ENCODE measurements at places on chromosomes 5 and 9. TPM values are rescaled to one million over a fixed set of nuclear protein-coding genes. Genes with fewer than 3 reads are reported as not detected.

IFNA2 gene
- not detected for total RNA-seq

ABCA1 gene
- total RNA-seq, result 4.2 TPM

MEIKIN gene
- not detected for total RNA-seq

DNM1 gene
- total RNA-seq, result 85.8 TPM

GPR151 gene
- not detected for total RNA-seq

GRCh38 chr9:130689937-130690700 lies 3.5 kb upstream of the EXOSC2 start:
- no peaks in the 10 kb centered on the region for H3K4me1 ChIP-seq
- no peaks in the 10 kb centered on the region for H3K36me3 ChIP-seq
- H3K27me3 ChIP-seq, result no peaks in the 10 kb centered on the region
- peak overlapping the region; percentile 26 for H3K27ac ChIP-seq
- DNase-seq, result no peak

- H3K4me3 ChIP-seq, result no peak overlapping the region
- H3K27ac ChIP-seq, result no peak overlapping the region
- no peaks in the 10 kb centered on the region for H3K36me3 ChIP-seq
- H3K27me3 ChIP-seq, result no peaks in the 10 kb centered on the region
- peak; percentile 51 for DNase-seq
- H3K4me1 ChIP-seq, result no peaks in the 10 kb centered on the region
These were observed 28.8 kb downstream of the EPB41L4A start for GRCh38 chr5:112390327-112390726.

DNA sequence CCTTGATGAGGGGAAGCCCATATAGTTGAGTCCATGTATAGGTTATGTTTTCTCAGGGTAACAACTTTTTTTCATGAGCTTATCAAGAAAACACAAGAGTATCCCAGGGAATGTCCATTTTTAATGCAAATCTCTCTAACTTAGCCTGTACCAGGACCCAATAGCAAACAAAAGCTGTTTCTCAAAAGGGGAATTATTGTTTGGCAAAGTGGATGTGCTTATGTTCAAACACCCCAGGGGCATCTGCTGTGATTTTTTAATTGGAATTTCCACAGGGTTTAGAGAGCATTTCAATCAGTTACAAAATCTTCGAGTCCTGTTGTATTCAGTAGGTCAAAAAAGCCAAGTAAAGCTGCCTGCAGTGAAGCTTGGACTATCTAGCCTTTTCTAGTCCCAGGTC lies 33.4 kb upstream of the CSNK1G3 start:
- H3K36me3 ChIP-seq, result no peaks in the 10 kb centered on the region
- no peak overlapping the region for H3K27ac ChIP-seq
- no peaks in the 10 kb centered on the region for H3K4me1 ChIP-seq
- no peaks in the 10 kb centered on the region for H3K27me3 ChIP-seq
- no peak for DNase-seq

- H3K27ac ChIP-seq, result no peak overlapping the region
- no peak overlapping the region for H3K4me3 ChIP-seq
- H3K36me3 ChIP-seq, result no peaks in the 10 kb centered on the region
- H3K4me1 ChIP-seq, result no peaks in the 10 kb centered on the region
- DNase-seq, result no peak
These were observed 584.6 kb downstream of the ANXA1 start for GRCh38 chr9:73736270-73736669.

DNA sequence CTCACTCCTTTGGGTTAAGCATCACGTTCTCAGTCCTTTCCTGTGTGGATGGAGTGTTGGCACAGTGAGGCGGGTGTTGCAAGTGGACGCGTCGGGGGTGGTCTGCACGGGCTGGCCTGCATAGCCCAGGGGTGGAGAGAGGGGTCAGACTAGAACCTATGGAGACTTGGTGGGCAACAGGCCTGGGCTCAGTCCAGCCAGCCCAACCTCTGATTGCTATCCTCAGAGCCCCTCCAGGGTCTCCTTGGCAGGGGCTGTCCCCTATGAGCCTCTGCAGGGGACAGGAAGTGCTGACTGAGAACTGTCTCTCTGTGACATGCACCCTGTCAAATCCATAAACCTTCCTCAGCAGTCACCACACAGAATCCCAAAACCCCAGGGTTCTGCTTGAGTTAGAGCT lies 2.3 kb downstream of the DCANP1 start:
- H3K4me3 ChIP-seq, result no peak overlapping the region
- DNase-seq, result no peak
- no peak overlapping the region for H3K27ac ChIP-seq
- H3K4me1 ChIP-seq, result no peaks in the 10 kb centered on the region
- no peaks in the 10 kb centered on the region for H3K27me3 ChIP-seq

DNA sequence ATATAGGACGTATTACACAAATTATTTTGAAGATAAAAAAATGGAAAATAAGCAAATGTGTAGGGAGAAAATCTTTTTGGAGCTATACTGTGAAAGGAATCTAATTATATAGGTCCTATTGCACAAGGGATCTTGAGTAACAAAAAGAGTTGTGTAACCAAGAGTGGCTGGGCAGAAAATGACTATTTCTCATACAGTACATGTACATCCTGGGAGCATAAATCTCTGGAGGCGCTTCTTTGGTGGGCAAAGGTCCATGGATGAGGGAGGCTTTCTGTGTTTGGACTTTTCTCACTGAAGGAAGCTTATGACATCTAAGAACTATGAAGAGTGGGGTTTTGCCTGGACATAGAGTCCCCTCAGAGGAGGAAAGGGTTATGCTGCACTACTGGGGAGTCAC lies 29.8 kb downstream of the ANKS6 start:
- no peak overlapping the region for H3K27ac ChIP-seq
- no peak for DNase-seq
- H3K27me3 ChIP-seq, result no peaks in the 10 kb centered on the region

GRCh38 chr5:142677198-142677597 lies 8.7 kb downstream of the FGF1 start:
- H3K27me3 ChIP-seq, result no peaks in the 10 kb centered on the region
- H3K4me3 ChIP-seq, result no peak overlapping the region
- no peaks in the 10 kb centered on the region for H3K36me3 ChIP-seq
- no peak for DNase-seq

DNA sequence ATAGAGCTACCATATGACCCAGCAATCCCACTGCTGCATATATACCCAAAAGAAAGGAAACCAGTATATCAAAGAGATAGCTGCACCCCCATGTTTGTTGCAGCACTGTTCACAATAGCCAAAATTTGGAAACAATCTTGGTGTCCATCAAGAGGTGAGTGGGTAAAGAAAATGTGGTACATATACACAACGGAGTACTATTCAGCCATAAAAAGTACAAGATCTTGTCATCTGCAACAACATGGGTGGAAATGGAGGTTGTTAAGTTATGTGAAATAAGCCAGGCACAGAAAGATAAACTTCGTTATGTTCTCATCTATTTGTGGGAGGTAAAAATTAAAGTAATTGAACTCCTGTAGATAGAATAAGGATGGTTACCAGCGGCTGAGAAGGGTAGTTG lies 145.0 kb downstream of the MED27 start:
- H3K4me3 ChIP-seq, result no peak overlapping the region
- no peak for DNase-seq
- H3K4me1 ChIP-seq, result no peaks in the 10 kb centered on the region
- H3K27me3 ChIP-seq, result no peaks in the 10 kb centered on the region
- peaks cover 15% of the 10 kb centered on the region for H3K36me3 ChIP-seq
- no peak overlapping the region for H3K27ac ChIP-seq

DNA sequence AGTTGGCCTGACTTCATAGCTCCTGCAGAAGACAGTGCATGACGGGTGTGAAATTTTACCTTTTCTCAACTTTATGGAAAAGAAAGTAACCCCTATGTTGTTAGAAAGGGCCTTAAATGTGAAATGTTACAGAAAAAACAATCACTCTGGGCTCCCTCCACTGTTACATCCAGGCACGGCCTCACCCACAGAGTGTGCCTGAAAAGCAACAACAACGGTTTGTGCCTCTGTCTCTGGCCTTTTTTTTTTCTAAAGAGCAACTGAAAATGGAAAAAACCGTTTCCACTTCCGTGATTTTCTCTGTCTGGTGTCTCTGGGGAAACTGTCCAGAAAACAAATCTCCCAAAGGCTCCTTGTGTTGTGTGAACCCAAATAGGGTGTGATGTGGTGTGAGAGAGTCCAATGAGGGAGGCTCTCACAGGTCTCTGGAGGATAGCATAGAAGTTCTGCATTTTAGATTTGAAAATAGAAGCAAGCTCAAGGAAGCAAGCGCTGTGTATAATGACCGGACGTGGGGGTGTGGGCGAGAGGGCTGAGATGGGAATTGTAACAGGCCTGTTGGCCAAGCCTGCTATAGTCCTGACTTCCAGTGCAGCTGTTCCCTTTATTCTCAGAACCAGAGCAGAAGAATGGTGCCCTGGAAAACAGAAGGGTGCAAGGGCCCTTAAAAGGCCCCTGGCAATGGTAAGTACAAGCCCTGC lies 221.8 kb upstream of the TUT7 start:
- H3K27ac ChIP-seq, result no peak overlapping the region
- no peaks in the 10 kb centered on the region for H3K4me1 ChIP-seq
- H3K36me3 ChIP-seq, result no peaks in the 10 kb centered on the region
- no peak for DNase-seq

GRCh38 chr9:89888233-89888632 lies 283.4 kb downstream of the GADD45G start:
- H3K27me3 ChIP-seq, result no peaks in the 10 kb centered on the region
- no peaks in the 10 kb centered on the region for H3K36me3 ChIP-seq
- DNase-seq, result peak; percentile 1

- H3K27ac ChIP-seq, result no peak overlapping the region
- peaks cover 8% of the 10 kb centered on the region for H3K4me1 ChIP-seq
- DNase-seq, result no peak
- no peaks in the 10 kb centered on the region for H3K36me3 ChIP-seq
- no peak overlapping the region for H3K4me3 ChIP-seq
These were observed 84.3 kb downstream of the GALNT10 start for GRCh38 chr5:154274828-154275185.

DNA sequence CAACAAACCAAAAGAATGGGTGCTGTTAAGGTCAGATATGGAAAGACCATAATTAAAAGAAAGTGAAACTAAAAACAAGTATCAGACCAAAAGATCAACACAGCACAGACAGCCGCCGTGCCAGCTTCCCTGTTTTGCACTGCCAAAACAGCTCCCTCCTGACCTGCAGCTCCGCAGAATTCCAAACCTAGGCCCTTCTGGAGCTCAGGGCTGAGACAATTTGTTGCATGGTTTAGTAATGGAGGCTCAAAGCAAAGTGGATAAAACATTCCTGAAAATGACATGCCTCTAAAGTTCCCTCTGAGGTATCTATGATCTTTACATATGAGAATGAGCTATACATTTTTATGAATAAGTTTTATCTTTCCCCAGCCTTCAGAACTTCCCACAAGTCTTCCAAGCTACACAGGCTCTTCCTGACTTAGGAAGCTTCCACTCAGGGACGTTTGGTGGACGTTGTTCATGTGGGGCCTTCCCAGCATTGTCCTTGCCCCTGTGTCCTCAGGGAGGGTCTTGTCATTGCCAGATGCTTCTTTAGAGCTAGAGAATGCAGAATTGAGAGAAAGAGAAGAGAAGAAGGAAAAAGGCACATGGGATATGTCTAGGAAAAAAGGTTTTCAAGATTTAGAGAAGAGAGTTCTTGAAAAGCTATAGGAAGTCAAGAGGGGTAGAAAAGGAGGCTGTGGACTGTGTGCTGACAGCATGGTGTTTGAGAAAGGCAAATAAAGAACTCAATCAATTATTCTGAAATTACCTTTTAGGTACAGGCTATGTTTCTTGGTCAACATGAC lies 28.4 kb upstream of the SSBP2 start:
- no peaks in the 10 kb centered on the region for H3K36me3 ChIP-seq
- H3K27me3 ChIP-seq, result no peaks in the 10 kb centered on the region
- peak overlapping the region; percentile 21 for H3K4me3 ChIP-seq
- H3K4me1 ChIP-seq, result no peaks in the 10 kb centered on the region
- peak; percentile 80 for DNase-seq

DNA sequence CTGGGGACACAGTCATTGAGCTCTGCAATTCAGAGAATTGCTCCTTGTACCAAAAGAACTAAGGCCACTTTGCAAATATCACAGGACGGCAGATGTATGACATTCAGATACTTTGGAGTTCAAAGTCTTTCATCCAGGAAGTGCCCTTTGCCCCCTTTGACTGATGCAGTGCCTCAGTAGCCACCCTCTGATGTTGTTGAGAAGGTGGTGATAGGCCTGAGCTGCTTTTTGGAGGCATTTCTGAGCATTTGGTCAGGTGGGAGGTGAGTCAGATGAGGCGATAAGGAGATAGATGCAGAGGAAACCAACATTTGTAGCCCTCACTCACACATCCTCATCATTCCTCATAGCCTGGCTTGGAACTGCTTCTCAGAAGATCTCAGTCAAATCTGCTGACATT lies 63.4 kb downstream of the ANGPTL2 start:
- no peaks in the 10 kb centered on the region for H3K27me3 ChIP-seq
- H3K36me3 ChIP-seq, result no peaks in the 10 kb centered on the region
- no peak overlapping the region for H3K4me3 ChIP-seq
- no peak overlapping the region for H3K27ac ChIP-seq

DNA sequence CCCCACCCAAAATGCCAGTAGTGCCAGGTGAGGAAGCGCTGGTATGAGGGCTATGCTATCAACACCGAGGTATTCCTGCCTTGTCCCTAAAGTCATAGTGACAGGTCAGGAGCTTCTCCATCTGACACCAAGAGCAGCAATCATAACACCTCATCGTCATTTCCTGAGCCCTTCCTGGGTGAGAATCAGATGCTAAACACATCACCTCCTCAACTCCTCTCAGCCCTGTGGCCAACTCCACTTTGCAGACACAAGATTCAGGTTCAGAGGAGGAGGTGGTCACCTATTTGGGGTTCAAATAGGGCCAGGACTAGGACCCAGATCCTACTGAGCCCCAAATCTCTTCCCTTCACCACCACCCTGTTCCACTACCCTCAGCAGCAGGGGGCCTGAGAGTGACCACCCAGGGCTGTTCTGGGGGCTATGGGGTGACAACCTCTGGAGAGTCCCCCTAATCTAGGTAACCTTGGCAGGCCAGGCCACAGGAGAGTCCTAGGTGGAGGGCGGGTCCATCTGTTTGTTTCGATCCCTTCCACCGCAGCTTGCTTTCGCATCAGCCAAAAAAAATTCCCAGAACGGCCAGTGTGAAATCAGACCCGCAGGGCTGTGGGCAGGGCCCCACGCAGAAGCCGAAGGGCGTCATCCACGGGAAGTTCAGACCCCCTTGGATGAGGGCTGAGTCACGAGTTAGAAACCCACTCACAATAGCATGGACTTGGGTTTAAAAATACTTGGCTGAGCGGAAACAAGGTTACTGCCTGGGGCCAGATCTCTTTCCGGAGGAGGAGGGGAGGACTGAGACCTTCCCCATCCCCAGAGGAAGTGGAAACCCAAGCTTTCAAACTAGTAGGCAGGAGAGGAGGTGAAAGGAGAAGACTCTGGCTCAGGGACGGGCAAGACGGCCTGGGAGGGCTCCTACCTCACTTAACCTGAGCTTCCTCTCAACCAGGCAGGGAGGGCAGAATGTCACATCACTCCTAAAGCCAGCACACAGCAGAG lies 8.7 kb downstream of the STK10 start:
- peak; percentile 71 for DNase-seq
- H3K27ac ChIP-seq, result peak overlapping the region; percentile 82
- H3K36me3 ChIP-seq, result no peaks in the 10 kb centered on the region
- H3K27me3 ChIP-seq, result no peaks in the 10 kb centered on the region

GRCh38 chr5:17735761-17736160 lies 101.5 kb downstream of the TAF11L14 start:
- no peak overlapping the region for H3K4me3 ChIP-seq
- H3K36me3 ChIP-seq, result no peaks in the 10 kb centered on the region
- H3K4me1 ChIP-seq, result no peaks in the 10 kb centered on the region
- no peaks in the 10 kb centered on the region for H3K27me3 ChIP-seq
- H3K27ac ChIP-seq, result no peak overlapping the region
- DNase-seq, result no peak

GRCh38 chr5:110179321-110179720 lies 489.6 kb downstream of the MAN2A1 start:
- H3K4me3 ChIP-seq, result no peak overlapping the region
- no peak for DNase-seq
- H3K27me3 ChIP-seq, result no peaks in the 10 kb centered on the region
- H3K36me3 ChIP-seq, result no peaks in the 10 kb centered on the region
